ENCODE measurements at places on chromosomes 1 and 21. TPM values are rescaled to one million over a fixed set of nuclear protein-coding genes. Genes with fewer than 3 reads are reported as not detected.

A3GALT2 gene
- not detected for total RNA-seq

PADI1 gene
- 2.3 TPM for total RNA-seq

HFM1 gene
- total RNA-seq = 0.39 TPM

SLC22A15 gene
- total RNA-seq = 0.21 TPM

IL19 gene
- not detected for total RNA-seq

TTLL10 gene
- total RNA-seq = not detected

SPRR1B gene
- total RNA-seq = not detected

Measured in Panc1 (cell line).